Stimulated activated CD4-positive, alpha-beta T cell treated with anti-CD3 and anti-CD28 coated beads, Interleukin-1b, Interleukin-23, amount 100 ng/mL, for 1 hour (primary cell): ENCODE measurements at places on chromosomes 3 and 15.

GRCh38 chr15:95365511-95366107 lies 964.9 kb upstream of the NR2F2 start:
- DNase-seq = no peak

DNA sequence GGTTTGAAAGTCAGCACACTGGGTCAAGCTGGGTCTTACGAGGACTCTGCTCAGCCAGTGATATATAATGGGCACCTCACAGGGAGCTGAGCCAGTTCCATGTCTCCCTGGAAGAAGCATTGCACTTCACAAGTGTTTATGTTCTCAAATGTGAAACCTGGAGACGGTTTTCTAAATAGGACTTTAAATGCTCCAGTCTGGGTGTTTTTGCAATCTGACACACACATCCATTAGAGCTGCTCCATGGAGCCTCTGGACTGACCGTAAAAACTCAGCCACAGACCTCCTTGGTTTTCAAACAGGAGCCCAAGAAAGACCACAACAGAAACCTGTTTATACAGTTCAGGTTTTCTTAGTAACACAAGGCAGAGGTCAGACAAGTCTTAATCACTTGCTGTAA lies 201.3 kb upstream of the LRIG1 start:
- no peak for DNase-seq

GRCh38 chr15:83904107-83905040 lies 250.5 kb downstream of the ADAMTSL3 start:
- no peak for DNase-seq

DNA sequence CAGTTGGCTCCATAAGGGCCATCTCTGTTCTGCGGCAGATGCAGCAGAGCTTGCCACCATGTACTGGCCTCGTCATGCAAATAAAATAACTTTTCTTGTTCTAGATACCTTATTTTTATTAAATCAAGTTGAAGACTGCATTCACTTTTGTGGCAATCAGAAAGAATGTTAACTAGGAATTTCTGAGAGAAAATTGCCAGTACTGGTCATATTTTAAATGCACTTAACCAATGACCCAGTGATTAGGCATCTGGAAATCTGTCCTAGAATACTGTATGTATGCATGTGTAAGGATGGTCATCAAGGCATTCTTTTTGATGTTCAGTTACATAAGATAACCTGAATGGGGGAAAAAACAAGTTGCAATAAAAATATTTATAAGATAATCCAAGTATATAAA lies 34.2 kb upstream of the CSPG5 start:
- DNase-seq = no peak

DNA sequence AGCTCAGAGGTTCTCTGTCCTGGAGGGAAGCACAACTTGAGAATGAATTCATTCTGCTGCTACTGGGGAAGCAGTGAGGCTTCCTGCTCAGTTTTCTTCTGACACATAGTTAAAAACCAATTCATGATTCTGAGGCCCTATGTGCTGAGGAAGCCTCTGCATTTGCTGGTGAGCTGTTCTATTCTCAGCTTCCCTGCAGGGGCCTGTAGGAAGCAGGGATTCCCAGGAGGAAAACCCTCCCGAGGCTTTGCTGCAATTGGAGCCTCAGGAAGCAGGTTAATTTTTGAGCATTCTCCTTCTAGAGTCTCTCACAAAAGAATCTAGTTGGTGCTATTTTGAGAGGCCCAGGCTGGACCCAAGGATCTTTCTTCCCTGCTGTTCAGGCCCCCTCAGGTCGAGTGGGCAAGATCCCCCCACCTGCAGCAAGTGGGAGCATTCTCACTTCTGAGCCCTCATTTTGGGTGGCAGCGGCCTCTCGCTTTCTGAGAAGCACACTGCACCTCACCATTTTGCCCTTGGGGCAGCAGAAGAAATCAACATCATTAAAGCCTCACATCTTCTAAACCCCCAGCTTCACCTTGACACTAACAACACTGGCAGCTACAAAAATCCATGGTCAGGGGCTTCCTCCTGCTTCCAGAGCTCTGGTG lies 197.5 kb upstream of the TSC22D2 start:
- no peak for DNase-seq
